ENCODE measurements at places on chromosomes 2 and 18. TPM values are rescaled to one million over a fixed set of nuclear protein-coding genes. Genes with fewer than 3 reads are reported as not detected.

LOXHD1 gene
- not detected for total RNA-seq

IMPA2 gene
- 90.8 TPM for total RNA-seq

CD28 gene
- 0.10 TPM for total RNA-seq

REG3A gene
- not detected for total RNA-seq

ERFE gene
- total RNA-seq = 11.1 TPM

MDH1B gene
- 11.4 TPM for total RNA-seq

EGR4 gene
- total RNA-seq = not detected

PID1 gene
- 55.1 TPM for total RNA-seq
